ENCODE measurements at places on chromosomes 3 and 15.
A peak's percentile ranks its signal among the peaks of the same experiment; 100 is the strongest.

- DNase-seq = no peak
These were observed 20.4 kb upstream of the PARL start for GRCh38 chr3:183904833-183905780.

DNA sequence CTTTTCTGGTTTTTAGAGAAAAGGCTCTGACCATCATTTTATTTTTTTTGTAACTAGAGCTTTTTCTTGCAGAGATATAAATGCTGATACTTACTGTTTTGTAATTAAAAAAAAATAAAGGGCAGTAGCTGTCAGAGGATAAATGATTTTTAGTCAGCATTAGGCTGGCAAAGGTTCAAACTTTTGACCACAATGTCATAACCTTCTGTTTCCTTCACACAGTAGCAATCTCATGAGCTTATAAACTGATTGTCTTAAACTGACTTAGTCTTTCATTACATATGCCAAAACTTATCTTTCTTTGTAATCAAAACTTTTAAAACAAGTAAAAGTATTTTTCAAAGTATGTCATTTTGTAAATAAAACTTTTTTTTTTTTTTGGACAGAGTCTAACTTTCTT is 841.9 kb downstream of the OTOL1 start:
- no peak for DNase-seq

DNA sequence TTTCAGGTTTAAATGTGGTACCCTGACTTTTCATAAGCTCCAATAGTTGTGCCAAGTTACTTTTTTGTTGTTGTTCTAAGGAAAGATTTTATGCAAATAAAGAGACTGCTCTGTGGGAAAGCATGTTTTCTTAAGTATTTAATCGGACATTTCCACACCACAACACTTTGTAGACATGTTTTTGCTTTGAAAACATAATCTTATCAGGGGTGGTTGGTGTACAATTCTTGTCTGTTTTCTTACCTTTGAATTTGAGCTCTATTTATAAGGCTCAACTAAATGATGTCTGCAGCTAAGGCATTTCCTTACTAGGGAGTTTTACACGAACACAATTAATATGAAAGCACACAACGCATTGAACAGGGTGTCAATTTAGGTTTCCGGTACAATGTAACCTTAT is 81.5 kb upstream of the CDIN1 start:
- no peak for DNase-seq

DNA sequence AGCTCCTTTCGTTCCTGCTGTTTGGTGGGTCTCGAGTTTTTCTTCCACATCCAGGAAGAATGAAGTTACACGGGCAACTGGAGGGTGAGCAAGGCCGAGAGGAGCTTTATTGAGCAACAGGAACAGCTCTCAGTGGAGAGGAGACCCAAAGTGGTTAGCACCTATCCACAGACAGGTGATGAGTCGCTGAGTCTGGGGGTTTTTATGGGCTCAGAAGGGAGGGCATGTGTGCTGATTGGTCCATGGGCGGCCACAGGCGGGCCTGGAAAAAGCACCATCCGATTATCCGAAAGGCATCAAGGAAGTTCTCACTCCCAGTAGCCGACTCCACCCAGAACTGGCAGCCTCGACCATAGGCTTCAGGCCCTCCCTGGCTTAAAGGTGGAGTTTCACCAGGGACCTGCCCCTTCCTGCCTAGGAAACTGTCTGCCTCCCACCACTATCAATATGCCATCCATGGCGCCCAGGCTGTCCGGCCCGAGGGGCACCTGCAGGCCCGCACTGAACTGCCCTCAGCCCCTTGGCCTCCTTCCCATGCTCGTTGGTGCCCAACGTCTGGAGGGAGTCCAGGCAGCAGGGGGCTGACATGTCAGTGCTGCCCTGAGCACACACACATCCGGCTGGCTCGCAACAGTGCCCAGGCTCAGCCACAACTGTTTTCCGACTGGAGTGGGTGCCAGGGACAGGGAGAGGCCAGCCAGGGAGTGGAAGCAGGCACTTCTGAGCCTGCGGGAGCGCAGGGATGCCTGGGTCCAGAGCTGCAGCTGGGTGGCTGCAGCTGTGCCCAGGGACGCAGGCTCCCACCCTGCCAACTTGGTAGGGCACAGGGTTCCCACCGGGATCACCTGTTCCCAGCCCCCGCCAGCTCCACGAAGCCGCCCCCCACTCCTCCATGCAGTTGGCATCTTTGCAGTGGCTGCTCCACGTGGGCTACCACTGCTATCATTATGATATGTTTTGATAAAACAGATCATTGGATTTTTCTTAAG is 170.2 kb downstream of the FNDC3B start:
- DNase-seq = no peak

DNA sequence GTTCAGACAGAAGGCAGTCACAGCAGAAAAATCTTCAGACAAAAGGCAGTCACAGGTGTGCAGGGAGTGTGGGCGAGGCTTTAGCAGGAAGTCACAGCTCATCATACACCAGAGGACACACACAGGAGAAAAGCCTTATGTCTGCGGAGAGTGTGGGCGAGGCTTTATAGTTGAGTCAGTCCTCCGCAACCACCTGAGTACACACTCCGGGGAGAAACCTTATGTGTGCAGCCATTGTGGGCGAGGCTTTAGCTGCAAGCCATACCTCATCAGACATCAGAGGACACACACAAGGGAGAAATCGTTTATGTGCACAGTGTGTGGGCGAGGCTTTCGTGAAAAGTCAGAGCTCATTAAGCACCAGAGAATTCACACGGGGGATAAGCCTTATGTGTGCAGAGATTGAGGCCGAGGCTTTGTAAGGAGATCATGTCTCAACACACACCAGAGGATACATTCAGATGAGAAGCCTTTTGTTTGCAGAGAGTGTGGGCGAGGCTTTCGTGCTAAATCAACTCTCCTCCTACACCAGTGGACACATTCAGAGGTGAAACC is 27.6 kb downstream of the ZNF589 start:
- DNase-seq = peak; percentile 64

GRCh38 chr3:160553827-160554226 is 11.5 kb downstream of the KPNA4 start:
- no peak for DNase-seq

- DNase-seq = no peak
These were observed 1296.3 kb upstream of the CADM2 start for GRCh38 chr3:83662381-83662960.

GRCh38 chr3:112560307-112560706 is 1.5 kb downstream of the ATG3 start:
- DNase-seq = no peak

DNA sequence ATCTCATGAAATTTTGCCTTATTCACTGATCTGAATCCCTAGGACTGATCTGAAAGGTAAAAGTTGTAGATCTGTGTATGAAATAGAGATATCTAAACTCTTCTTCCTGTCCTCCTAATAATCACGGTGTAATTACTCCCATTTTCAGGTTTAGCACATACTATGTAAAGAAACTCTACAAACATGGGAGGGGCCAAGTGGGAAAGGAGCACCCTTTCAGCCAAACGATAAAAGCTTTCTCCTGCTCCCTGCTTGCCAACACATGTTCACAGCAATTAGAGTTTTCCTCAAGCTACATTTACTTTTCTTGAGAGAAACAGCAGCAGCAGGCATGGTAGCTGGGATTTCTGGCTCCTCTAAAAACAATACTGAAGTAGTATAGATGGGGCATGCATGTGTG is 71.6 kb downstream of the CHAC1 start:
- no peak for DNase-seq

- DNase-seq = no peak
These were observed 719.9 kb downstream of the CADM2 start for GRCh38 chr3:85678713-85679112.

- DNase-seq = no peak
These were observed 19.3 kb downstream of the CPOX start for GRCh38 chr3:98574132-98574531.

DNA sequence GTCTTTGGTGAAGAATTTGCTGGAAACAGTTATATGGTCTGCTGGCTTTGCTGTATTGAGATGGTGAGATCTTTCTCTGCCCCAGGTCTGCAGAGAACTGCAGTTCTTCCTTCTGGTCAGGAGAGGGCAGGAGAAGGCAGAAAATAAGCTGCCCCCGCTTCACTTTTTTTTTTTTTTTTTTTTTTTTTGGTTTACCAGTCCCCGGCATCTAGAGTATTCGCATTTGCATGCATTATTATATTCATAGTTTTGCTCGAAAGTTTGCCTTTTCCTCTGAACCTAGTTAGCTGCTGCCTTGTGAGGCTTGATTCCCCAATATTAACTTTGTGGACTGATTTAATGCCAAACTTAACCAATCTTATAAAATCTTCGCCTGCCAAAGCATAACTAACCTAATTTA is 10.6 kb upstream of the PARL start:
- no peak for DNase-seq

DNA sequence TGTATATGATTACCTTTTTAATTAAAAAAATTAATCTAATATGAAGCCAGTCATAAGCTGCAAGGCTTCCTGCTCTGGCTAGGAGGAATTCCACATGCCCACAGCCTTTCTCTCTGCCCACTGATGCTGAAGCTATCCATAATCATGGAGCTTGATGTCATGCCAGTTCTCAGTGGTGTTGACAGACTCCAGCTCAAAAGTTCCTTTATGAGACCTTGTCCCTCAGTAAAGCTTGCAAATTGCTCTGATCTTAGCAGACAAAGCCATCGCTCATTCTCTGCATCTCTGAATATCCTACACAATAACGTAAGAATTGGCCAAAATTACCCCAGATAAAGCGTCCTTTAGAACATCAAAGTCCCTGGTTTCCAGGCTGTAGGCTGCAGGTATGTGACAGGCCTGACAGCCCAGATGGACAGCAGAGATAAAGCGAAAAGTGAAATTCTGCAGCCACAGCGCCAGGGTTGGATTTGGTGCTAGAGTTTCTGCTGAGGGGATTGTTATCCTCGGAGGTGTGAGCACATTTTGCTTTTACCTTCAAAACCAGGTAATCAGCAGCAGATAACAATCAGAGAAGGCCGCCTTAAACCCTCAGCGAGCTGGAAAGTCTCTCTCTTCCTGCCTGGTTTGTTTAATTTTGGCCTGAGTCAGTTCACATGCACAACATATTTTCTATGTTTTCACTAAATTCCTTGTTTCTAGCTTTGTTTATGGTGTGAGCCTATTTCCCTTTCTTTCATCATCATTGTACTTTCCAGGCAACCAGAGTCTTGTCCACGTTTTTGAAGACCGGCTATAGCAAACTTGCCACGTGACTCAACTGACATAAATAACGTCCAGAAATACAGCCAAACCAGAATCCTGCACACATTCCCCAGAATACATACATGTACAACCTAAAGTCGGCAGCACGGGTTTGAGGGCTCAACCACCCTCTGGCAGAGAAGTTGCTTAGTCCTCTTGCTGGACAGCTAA is 36.6 kb upstream of the ALDH1A3 start:
- DNase-seq = no peak

GRCh38 chr15:64209680-64210334 is 47.0 kb upstream of the PPIB start:
- no peak for DNase-seq

- no peak for DNase-seq
These were observed 168.8 kb upstream of the TLE3 start for GRCh38 chr15:70266412-70267121.

GRCh38 chr15:92663250-92663951 is 7.8 kb upstream of the FAM174B start:
- DNase-seq = no peak

DNA sequence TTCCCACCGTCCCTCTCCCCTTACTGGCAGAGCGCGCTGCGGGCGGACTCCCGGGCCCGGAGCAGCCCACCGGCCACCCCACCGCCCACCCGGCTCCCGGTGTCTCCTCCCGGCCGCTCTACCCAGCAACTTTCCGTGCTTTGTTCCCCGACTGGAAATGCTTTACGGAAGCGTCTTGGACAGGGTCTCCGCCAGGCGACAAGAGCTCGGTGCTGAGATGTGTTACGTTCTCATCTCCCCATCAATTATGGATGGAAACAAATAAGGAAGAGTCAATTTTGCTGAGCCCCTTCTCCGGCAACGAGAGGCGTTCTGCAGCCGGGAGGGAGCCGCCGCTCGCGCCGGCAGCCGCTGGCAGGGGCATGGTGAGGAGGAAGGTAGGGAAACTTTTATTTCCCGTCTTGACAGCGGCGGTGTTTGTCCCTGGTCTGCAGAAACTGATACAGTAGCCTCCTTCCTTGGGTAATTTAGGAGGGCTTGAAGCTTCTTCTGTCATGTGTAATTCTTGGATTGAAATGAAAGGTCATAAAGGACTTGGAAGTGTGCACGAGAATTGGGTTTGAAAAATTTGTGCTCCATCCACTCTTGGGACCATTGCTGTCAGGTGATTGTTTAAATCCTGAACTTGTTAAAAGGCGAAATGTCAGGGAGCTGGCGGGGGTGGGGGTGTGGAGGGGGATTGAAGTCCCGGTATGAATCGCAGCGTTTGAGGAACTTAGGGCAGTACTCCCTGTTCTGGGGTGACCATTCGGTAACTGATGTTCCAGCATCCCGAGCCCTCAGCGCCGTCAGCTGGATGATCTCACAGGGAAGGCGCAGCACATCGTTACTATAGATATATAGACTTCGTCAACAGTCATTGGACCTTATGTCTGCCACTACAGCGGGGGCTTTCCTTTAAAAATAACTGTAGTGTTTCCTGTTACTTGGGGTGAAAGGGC is 1.5 kb downstream of the SEMA6D start:
- no peak for DNase-seq

DNA sequence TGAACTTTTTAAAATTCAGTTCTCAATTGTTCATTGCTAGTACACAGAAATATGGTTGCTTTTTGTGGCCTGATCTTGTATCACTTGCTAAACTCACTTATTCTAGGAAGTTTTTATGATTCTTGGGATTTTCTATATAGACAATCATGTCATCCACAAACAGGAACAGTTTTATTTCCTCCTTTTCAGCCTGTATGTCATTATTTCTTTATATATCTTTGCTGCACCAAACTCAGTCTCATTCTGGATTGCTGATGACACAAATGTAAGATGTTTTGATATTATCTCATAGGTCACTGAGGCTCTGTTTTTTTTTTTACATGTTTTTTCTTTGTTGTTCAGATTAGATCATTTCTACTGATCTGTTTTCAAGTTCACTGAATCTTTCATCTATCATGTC is 71.7 kb downstream of the TTBK2 start:
- DNase-seq = no peak

GRCh38 chr3:47002171-47003055 is 22.9 kb downstream of the NBEAL2 start:
- DNase-seq = no peak

- DNase-seq = no peak
These were observed 39.6 kb downstream of the HGD start for GRCh38 chr3:120642368-120642948.

DNA sequence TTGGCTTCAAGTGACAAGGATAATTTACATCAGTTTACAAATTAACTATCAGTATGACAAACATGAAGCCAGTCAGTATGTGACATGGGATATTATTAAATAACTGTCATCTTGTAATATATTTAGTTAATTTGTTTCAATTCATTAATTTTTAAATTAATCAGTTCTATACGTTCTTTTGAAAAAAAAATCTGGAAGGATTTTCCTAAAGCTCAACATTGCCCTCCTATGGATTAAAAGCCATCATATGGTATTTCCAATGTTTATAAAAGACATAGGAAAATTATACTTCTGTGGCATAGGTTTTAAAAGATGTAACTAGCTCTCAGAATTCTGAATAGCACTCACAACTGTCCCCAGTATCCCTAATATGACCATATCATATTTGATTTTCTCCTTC is 134.4 kb downstream of the PLOD2 start:
- no peak for DNase-seq

Data from activated gamma-delta T cell treated with Interleukin-2 at 50 U/mL for 16 hours (primary cell).